CD4-positive, alpha-beta T cell treated with Interleukin-1 beta for 1 hour (primary cell): ENCODE measurements at places on chromosomes 12 and 14.

GRCh38 chr12:3604286-3604685 is 113.3 kb downstream of the PRMT8 start:
- DNase-seq = no peak

- DNase-seq = peak; percentile 68
Observed at GRCh38 chr14:99995700-99996356, 69.4 kb upstream of the EVL start.

DNA sequence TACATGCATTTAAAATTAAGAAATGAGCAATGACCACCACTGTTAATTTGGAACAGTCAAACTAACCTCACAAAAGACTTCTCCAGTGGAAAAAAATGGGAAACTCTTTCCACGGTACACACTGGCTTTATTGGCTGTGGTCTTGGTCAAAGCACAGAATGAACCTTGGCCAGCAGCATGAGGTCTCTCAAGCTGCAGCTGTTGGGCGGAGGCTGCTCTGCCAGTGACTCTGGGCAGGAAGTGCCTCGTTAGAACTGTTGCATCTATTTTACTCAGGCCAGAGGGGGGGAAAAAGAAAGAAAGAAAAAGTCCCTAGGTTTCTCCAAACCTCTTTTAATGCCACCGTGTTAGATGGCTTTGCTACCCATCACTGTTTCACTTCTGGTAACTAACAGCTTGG is 279.8 kb upstream of the DIO2 start:
- no peak for DNase-seq

DNA sequence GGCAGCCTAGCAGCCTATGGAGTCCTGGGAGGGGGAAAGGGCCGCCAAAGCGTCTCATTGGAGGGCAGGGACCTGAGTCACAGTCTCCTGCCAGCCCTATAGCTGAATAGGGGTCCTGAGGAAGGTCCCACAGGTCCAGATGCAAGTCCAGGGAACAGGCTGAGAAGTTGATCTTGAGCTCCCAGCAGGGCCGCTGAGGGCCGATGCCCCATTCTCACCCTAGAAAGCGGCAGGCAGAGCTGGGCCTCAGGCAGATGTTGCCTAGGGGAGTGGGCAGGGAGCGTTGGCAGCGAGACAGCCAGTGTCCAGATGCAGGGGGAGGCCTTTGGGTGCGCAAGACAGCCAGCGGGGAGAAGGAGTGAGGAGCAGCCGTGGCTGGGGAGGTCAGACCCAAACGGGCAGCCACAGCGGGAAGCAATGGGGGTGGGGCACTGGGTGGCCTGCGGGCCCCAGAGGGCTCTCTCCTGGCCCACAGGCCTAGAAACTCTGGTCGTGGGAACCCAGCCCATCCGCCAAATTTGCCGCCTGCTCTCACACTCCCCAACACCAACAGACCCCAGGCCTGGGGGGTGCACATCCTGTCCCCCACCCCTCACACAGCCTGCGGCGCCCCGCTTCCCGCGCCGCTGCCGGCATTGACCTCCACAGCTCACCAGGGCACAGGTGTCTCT is 1.1 kb downstream of the HDAC7 start:
- DNase-seq = no peak

DNA sequence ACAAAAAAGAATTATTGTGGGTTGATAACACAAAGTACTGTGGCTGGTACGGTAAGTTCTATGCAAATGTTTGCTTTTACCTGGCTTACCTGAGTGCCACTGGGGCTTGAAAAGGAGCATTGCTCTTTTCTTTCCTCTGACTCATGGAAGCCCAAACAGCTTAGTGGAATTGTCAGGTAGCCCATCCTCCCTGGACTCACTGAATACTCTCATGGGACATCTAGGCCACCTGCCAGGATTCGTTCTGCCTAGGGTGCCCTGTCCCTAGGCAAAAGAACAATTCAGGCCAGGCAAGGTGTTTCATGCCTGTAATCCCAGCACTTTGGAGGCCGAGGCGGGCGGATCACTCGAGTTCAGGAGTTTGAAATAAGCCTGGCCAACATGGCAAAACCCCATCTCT is 22.5 kb upstream of the YAF2 start:
- DNase-seq = no peak
